ENCODE measurements at places on chromosomes 4 and X.

- DNase-seq, result no peak
These were observed 366.0 kb upstream of the FGF13 start for GRCh38 chrX:139077281-139078250.

DNA sequence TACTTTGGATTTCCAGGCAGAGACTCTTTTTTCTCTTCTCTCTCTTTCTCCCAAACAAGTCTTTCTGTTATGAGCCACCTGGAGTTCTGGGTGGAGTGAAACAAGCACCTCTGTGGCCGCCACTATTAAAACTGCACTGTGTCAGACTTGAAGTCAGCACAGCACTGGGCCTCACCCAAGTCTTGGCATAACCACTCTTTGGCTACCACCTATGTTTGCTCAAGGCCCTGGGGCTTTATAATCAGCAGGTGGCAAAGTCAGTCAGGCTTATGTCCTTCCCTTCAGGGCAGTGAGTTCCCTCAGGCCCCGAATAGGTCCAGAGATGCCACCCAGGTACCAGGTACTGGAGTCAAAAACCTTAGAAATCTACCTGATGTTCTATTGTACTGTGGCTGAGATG lies 52.4 kb downstream of the ITIH6 start:
- no peak for DNase-seq

DNA sequence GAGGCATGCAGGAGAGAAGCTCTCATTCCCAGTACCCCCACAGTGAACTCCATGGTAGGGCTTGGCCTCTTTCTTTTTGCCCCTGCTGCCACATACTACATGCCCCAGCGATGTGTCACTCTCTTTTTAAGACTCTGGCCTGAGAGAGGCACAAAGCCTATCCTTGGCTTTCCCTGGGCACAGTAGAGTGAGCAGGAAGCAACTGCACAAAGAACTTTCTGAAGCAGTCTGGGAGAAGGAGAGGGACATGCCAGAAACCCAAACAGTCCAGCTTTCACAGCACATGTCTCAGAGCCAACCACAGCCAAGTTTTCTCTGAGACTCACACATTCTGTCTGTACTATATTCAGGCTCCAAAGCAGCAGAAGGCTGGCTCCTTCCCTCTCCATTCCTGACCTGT lies 7.9 kb upstream of the NALF2 start:
- DNase-seq, result no peak

- DNase-seq, result peak; percentile 9
These were observed 143.4 kb downstream of the TRIML1 start for GRCh38 chr4:188282471-188283232.

- DNase-seq, result no peak
These were observed 31.4 kb downstream of the CXorf58 start for GRCh38 chrX:23939203-23939602.

- DNase-seq, result no peak
These were observed 121.5 kb downstream of the DCTD start for GRCh38 chr4:182795446-182796238.

DNA sequence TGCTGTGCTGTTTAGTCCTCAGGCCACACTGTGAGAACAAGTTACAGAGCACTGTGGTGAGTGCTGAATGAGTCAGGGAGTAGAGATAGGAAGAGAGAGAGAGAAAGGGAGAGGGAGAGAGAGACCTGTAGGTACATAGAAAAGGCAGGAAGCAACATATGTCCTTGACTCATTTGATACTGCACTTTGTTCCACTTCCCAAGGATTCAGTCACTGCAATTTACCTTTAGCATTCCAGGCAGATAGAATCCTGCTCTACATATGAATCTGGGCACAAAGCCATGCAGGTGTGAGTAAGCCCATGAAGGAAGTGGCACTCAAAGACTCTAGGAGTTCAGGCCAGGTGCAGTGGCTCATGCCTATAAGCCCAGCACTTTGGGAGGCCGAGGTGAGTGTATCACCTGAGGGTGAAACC lies 1.0 kb upstream of the DAPP1 start:
- DNase-seq, result no peak

DNA sequence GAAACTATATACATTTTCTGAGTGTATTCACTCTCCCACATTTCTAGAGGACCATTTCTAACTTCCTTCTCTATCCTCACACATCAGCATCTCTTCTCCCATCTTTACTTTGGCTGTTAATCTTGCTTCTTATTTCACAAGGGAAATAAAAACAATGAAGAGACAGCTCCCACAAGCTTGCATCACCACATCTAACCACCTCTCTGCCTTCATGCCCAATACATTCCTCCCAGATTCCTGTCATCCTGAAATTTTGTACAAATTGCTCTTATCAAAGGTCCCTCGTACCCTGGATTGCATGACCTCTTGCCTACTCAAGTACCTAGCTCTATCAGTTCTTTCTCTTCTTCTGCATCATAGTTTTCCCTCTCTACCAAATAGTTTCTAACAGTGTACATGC lies 215.2 kb downstream of the ANTXR2 start:
- DNase-seq, result no peak

GRCh38 chrX:72348247-72348979 lies 42.7 kb upstream of the CITED1 start:
- no peak for DNase-seq

GRCh38 chrX:340641-341423 lies 22.2 kb upstream of the GTPBP6 start:
- DNase-seq, result no peak

GRCh38 chr4:153676486-153676885 lies 7.6 kb upstream of the TLR2 start:
- DNase-seq, result no peak

DNA sequence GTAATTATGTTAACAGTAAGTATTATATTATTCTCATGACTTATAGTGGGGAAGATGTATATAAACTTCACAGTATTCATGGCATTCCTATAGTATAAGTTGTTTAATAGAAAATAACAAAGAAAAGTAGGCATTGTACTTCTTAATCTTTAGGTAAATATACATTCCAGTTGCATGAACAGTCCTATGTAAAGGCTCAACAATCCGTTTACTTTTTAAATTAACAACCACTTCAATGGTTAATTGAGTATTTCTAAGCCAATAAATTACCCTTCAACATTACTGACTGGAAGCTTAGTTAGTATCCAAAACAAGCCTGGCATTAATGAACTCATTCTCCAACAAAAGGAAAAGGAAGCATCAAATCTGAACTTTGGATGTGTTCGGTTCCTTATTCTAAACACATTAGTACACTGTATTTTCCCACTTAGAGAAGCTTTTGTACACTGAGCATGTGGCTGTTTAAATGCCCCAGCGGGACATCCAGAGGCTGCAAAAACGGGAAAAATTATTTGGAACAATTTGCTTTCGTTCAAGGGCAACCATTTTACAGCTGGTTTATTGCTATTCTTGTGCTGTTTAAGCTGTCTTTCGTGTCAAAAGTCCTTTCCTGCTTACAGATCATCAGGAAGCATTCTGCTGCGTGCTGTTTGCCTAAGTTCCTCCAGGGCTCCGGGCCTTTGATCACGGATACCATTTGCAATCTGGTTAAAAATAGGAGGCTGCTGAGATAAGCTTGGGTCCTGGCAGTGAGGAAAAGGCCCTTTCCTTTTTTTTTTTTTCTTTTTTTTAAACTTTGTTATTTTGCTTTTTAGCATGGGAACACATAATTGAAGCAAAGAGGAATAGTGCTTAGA lies 460.3 kb downstream of the SPRY1 start:
- DNase-seq, result peak; percentile 61

- DNase-seq, result peak; percentile 14
These were observed at the start of gene ADGRG2 for GRCh38 chrX:19121898-19122640. TSS of gene ADGRG2 (minus strand) at chrX:19122468. CDS start at chrX:19068834, 53,634 bp downstream.

GRCh38 chr4:2497931-2498330 lies 29.0 kb downstream of the RNF4 start:
- DNase-seq, result no peak

DNA sequence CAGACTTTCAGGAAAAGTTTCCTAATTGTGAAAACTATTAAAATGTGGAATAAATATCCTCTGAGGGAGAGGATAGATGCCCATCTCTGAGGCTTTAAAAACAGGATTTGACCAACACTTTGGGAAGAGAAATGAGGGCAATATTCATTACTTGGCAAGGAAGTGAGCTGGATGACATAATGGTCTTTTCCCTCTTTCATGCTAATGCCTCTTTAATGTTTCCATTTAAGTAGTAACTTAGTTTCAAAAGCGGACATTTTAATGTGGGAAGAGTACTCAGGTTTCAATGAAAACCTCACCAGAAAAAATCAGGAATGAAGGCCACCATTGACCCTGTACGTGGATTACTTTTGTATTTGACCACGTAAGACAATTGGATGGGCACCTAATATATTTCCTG lies 503.3 kb downstream of the ANKRD50 start:
- no peak for DNase-seq

DNA sequence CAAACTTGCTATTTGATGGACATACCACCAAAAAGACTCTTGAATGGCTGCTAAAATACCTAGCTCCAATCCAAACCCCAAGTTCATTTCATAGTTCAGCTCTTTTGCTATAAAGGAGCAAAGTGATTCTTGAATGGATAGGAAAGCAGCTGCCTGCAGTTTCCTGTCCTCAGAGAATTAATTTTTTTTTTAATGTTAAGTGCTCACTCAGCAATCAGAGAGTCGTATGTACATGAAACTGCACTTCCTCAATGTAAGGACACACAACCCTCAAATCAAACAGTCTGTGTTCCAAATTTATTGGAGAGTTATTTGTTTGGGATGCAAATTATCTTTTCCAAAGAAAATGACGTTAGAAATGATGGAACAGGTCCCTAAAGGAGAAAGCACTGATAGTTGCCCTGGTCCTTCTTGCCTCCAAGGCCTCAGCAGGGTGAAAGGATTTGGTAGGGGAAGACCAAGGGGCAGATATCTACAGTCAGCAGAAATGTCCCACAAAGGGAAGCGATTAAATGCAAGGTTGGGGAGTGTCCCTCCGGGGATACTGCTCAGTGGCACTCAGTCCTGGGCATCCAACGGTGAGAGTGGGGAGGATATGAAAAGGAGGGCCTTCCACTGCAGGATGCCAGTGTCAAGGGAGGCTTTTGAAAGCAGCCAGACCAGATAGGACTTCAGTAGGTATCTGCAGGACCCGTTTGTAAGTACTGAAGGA lies 67.2 kb upstream of the RASGEF1B start:
- no peak for DNase-seq

DNA sequence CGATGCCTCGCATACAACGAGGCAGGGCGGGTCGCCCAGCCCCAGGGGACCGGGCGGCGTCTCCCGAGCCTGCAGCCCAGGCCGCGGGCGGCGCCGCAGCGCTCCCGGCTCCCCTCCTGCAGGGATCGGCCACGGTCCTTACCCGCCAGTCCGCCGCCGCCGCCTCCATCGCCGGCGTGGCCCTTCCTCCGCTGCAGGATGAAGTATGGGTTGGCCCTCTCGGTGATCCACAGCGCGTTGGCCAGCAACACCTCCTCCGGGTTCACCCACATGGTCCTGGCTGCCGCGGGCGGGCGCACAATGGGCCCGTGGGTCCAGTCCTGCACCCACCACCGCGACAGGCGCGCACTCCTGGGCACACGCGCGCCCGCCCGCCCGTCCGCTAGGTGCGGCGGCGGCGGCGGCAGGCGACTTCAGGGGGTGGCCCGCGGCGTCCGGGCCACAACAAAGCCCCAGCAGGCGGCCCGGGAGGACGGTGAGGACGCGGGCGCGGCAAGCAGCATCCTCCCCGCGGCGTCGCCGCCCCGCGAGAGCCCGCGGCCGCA lies 339 bp downstream of the TBC1D9 start:
- DNase-seq, result peak; percentile 64

DNA sequence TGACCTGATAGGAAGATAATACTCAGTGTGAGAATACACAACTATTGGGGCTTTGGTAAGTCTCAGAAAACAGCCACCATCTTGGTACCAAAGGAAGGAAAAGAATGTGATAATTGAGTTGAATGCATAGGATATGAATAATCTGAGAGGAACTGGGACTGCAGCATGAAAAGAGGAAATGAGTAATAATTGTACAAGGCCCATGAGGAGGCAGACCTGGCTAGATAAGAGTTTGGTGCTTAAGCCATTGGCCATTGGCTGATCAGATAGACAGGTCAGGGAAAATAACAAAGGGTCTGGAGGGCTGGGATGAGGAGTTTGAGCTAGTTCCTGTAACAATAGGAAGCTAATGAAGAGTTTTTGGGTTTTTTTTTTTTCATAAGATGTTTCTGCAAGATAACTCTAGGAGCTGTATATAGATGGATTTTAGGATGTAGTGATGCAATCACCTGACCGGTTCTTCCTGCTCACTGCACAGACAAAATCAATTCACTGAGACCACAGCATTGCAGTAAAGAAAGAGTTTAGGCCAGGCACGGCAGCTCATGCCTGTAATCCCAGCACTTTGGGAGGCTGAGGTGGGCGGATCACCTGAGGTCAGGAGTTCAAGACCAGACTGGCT lies 5.3 kb upstream of the TRMT2B start:
- DNase-seq, result no peak

- no peak for DNase-seq
These were observed 84.2 kb downstream of the CNOT6L start for GRCh38 chr4:77734928-77735327.

DNA sequence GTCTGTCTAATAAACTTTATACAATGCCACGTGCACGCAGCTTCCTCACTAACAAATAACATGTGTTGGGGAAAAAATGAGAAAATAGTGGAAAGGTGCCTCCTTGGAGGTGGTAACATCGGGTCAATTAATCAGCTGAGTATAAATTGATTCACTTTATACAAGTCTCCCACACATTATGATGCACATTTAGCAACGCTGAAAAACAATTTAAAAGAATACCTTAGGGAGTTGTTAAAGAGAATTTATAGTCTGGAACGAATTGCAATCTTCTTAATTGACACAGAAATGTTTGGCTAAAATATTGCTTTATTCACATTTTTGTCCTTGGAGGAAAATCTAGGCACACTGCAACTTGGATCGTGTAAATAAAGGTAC lies 84.2 kb downstream of the HPRT1 start:
- no peak for DNase-seq

DNA sequence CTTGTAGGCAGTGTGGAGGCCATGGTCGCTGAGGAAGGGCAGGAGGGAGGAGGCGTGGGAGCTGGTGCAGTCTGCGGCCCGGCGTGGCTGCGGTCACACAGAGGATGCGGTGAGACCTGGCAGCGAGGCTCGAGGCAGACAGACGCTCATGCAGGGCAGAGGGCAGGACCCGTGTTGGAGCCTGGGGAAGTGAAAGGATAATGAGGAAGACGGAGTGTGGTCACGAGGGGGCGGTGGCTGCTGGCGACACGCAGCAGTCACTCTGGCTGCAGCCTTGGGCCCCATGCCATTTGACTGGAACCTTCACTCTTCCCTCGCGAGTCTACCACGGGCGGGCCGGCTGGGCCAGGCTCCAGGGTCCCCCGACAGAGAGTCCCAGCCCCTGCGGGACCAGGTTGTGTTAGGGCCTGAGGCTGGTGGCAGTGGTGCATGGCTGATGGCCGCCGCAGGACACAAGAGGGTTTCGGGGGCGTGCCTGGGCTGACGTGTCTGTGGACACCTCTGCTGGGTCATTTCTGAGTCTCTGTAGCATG lies 68.8 kb upstream of the HGFAC start:
- no peak for DNase-seq

DNA sequence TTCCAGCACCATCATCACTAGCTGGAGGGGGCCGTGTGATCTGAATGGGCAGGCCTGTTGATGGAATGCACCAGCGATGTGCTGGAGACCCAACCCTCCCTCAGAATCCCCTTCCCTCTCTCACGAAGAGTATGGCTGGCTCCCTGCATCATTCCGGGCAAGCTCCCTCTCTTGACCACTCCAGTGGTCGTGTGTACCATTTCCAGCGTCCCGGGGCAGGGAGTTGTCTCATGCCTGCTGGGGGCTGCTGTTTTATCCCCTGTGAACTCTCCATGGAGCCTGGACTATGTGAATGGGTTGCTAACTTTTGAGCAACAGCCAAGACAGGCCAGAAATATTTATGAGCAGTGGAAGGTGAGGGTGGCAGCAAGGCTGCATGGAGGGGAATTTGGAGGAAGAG lies 8.1 kb downstream of the CSAG1 start:
- no peak for DNase-seq

GRCh38 chrX:39599339-39599738 lies 498.4 kb downstream of the BCOR start:
- no peak for DNase-seq
